ENCODE measurements at places on chromosomes 7 and 10. TPM values are rescaled to one million over a fixed set of nuclear protein-coding genes. Genes with fewer than 3 reads are reported as not detected.

The PPP1R3A gene
- not detected for polyA plus RNA-seq

The CCM2 gene
- polyA plus RNA-seq = 201 TPM

The ACTL6B gene
- polyA plus RNA-seq = not detected

The C7orf33 gene
- not detected for polyA plus RNA-seq

The SLC26A3 gene
- not detected for polyA plus RNA-seq

The PON3 gene
- not detected for polyA plus RNA-seq

The DPYSL4 gene
- 0.03 TPM for polyA plus RNA-seq

The SAP25 gene
- 71.9 TPM for polyA plus RNA-seq

The PNLIPRP2 gene
- polyA plus RNA-seq = not detected

The CTBP2 gene
- 1.6 TPM for polyA plus RNA-seq

The FAM241B gene
- 2.0 TPM for polyA plus RNA-seq

The MBLAC1 gene
- polyA plus RNA-seq = 1.4 TPM

The CALML5 gene
- not detected for polyA plus RNA-seq

The ANKRD22 gene
- 0.09 TPM for polyA plus RNA-seq

DNA sequence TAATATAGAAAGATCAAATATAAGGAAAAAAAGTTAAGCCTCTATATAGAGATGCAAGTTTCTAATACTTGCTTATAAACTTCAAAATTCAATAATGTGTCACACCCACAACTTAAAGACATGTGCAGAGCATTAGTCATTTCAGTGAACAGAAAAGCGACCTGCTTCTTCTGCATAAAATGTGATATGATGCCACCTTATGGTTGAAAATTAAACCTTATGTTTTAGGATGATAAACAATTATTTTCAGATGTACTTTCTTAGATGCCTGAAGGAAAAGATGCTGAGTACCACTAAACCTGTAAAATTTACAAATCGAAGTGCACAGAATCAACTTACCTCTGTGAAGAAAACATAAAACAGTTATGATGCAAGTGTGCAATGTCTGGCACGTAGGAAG, 96.0 kb downstream of the MTERF1 start:
- no peak for DNase-seq

DNA sequence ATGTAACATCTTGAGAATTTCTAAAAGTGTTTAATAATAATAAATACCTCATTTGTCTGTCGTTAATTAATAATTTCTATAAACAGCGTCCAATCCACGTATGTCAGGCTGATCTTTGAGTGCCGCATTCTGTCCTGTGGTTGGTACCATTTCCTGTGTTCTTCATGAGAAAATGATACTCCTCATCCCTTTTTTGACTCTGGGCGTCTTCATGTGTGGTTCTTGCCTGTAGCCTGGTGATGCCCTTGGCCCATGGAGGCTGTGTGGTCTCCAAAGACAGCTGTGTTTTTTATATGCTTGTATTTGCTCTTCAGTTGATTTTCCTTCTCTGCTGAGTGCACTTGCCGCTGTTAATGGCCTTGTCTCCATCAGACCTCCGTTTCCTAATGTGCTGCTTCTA, 31.5 kb downstream of the GLRX3 start:
- DNase-seq = no peak

- peak; percentile 68 for DNase-seq
These were observed 965 bp downstream of the ZCCHC24 start for GRCh38 chr10:79444199-79445119.

DNA sequence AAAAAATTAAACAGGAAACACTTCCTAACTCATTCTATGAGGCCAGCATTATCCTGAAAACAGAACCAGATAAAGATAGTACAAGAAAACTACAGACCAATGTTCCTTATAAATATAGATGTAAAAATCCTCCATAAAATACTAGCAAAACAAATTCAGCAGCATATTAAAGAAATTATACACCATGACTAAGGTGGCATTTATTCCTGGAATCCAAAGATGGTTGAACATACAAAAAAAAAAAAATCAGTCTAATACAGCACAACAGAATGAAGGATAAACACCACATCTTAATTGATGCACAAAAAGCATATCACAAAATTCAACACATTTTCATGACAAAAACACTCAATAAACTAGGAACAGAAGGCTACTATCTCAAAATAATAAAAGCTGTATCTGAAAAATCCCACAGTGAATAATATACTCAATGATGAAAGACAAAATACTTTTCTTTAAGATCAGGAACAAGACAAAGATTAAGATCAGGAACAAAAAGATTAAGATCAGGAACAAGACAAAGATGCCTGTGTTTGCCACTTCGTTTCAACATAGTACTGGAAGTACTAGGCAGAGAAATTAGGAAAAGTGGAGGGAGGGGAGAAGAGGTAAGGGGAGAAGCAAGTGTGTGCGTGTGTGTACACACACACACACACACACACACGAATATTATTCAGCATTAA, 95.6 kb downstream of the SNX13 start:
- no peak for DNase-seq

DNA sequence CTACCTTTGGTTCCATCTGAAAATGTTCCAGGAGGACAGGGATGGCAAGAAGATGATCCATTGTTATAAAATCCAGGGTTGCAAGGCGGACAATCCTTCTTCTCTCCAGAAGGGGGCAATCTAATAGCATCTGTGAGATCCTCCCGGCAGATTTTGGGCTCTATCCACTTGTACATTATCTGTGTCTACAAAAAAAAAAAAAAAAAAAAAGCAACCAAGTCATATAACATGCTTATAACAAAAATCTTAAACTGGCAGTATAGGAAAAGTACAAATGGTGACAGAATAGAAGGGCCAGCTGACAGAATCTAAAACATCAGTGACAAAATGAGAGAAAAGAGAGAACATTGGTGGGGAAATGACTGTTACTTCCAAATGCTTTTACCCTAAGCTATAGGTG, 132.7 kb downstream of the ELAPOR2 start:
- peak; percentile 56 for DNase-seq

DNA sequence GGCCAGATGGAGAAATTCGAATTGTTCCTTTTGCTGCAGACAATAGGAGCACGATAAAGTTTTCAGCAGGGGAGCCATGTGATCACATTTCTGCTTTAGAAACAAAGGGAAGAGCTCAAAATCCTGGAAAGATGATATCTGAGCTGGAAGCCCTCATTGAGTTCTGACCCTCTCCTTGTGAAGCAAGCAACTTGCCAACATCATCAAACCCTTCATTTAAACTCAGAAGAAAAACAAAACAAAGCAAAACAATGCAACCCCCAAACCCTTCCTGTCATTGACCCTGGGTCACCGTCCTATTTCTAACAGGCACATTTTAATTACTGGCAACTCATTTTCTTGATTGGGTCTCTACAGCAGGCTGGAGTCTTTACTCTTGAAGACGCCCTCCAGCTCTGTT, 198.3 kb upstream of the ZNF32 start:
- DNase-seq = no peak

GRCh38 chr7:16514271-16514670, 12.4 kb upstream of the LRRC72 start:
- no peak for DNase-seq

GRCh38 chr10:129465796-129466702, 992 bp upstream of the MGMT start:
- peak; percentile 24 for DNase-seq

- peak; percentile 55 for DNase-seq
These were observed 166.4 kb upstream of the ADO start for GRCh38 chr10:62638062-62638477.

- no peak for DNase-seq
These were observed 35.6 kb downstream of the VPS41 start for GRCh38 chr7:38873433-38873832.

- no peak for DNase-seq
These were observed 12.8 kb downstream of the SNX8 start for GRCh38 chr7:2301511-2301863.

DNA sequence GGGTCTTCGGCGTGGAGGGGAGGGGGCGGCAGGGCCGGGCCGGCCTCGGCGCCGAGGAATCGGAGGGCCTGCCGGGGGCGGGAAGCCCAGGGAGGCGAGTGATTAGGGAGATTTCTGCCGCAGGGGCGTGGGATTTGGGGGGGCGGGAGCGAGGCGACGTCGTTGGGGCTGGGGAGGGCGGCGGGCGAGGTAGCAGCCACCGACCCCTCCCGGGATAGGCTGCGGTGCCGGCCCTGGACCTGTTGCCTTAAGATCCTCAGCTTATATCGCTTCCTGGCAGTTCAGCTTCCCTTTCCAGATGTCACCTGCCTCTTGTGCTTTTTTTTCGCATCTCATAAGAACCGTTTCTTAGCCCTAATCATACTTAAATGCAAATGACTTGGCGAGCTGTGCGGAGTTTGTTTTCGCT, 655 bp downstream of the LMTK2 start:
- no peak for DNase-seq

DNA sequence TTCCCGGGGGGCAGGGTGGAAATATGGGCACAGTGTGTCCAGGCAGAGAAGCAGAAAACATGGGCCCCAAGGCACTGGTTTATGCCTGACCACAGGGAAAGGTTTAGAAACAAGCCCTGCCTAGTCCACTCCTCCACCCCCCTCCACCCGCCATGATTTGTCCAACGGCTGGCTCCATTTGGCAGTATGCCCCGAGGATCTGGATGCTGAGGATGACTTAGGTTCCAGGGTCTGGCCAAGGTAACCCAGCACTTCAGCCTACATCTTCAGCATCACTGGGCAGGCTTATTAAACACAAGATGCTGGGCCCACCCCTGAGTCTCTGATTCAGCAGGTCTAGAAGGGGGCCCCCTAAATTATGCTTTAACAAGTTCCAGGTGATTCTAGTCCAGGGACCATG, 121.9 kb downstream of the RALA start:
- no peak for DNase-seq

- no peak for DNase-seq
These were observed 43.6 kb downstream of the RAB11FIP2 start for GRCh38 chr10:118003126-118003525.

GRCh38 chr10:132313305-132313704, 5.6 kb upstream of the STK32C start:
- DNase-seq = no peak

DNA sequence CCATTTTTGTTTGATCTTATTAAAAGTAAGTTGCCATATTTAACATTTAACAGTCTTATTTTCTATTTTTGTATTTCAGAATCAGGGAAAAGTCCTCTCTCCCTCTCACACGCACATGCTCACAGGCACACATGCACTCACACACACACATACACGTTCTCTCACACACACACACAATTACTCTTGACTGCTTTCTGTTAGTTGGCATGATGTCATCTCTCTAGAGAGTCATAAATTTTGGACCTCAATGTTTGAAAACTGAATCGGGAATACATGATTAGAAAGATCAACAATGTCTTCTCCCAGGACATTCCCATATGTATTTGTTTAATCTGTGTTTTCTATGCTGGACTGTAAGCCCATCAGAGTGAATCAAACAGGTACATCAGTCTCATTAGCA, 165.7 kb upstream of the AHR start:
- DNase-seq = no peak

GRCh38 chr10:122126763-122127659, 138.0 kb downstream of the TACC2 start:
- no peak for DNase-seq

DNA sequence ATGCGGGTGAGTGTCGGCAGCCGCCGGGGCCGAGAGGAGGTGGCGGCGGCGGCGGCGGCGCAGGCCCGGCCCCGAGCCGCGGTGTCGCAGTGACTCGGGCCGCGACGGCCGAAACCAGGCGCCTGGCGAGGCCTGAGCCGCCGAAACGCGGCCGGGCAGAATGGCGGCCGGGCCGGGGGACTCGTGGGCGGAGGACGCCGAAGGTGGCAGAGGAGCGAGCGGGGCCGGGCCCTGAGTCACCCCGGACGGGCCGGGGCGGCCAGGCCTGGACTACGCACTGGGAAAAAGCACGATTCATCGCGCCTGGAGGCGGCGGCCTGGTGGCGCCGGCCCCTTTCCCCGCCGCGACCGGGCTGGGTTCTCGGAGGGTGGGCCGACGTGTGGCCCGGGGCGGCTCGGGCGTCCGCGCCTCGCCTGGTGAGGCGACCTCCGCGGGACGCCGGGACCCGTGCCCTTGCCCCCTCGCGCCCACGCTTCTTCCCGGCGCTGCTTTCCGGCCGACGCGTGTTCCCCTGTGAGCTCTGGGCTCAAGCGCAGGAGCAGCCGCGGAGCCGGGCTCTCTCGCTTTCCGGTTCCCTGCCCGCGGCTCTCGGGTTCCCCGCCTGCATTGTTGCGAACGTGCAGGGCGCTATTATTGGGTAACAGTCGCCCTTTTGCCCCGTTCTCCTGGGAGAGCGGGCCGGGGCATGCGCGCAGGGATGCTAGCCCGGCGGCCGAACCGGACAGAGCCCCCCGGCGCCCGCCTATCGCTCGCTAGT, 500 bp downstream of the CUL1 start:
- DNase-seq = no peak

- DNase-seq = no peak
These were observed 112.9 kb upstream of the ZNF746 start for GRCh38 chr7:149610441-149611011.

- peak; percentile 76 for DNase-seq
These were observed 3.1 kb upstream of the IRF5 start for GRCh38 chr7:128934361-128935341.

DNA sequence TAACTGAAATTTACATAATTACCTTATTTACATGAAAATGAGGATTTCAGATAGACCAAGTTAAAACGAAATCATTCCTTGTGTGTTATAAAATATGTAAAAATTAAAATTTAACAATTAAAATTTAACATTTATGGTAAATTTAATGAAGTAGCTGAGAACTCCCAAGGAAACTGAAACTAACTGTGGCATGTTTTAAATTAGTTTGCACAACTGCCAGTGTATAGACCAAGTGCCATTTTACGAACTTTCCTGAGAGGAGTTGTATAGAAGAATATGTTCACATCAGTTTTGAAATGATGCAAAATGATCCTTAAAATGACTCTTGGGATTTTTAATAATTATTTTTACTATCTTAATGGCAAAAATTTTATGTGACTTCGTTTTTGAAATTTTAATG, 23.6 kb downstream of the PDLIM1 start:
- DNase-seq = no peak

- DNase-seq = no peak
These were observed 159.8 kb downstream of the DIP2C start for GRCh38 chr10:529468-530230.

GRCh38 chr10:90912174-90912573, 8.7 kb downstream of the ANKRD1 start:
- no peak for DNase-seq

GRCh38 chr10:127275793-127276450, 79.5 kb upstream of the INSYN2A start:
- no peak for DNase-seq
